ENCODE measurements at places on chromosomes 2 and 18. TPM values are rescaled to one million over a fixed set of nuclear protein-coding genes. Genes with fewer than 3 reads are reported as not detected.

Gene TWIST2
- total RNA-seq, result 0.16 TPM

Gene LYPD6
- 14.3 TPM for total RNA-seq

Gene FASTKD1
- 81.6 TPM for total RNA-seq

Gene SLC25A52
- total RNA-seq, result not detected

Gene ST6GAL2
- total RNA-seq, result 148 TPM

Gene NYAP2
- total RNA-seq, result 7.8 TPM
